ENCODE measurements at places on chromosomes 6 and 20.

DNA sequence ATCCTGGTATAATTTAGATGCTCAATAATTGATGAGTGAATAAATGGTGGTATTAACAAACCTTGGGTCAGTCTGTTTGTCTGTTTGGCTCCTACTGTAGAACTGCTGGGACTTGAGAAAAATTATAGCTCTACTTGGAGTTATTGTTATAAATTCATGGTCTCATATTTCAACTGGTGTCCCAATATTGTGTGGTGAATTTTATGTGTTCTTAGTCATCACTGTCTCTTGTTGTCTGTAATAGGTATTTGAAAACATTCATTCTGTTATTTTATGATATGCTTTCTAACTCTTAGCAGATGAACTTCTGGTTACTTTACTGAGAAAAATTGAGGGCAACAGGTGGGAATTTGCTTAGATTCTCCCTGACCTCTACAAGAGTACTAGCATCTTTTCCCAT is 221.4 kb downstream of the CDKAL1 start:
- DNase-seq, result no peak

GRCh38 chr6:97412511-97412910 is 129.5 kb upstream of the MMS22L start:
- DNase-seq, result no peak

DNA sequence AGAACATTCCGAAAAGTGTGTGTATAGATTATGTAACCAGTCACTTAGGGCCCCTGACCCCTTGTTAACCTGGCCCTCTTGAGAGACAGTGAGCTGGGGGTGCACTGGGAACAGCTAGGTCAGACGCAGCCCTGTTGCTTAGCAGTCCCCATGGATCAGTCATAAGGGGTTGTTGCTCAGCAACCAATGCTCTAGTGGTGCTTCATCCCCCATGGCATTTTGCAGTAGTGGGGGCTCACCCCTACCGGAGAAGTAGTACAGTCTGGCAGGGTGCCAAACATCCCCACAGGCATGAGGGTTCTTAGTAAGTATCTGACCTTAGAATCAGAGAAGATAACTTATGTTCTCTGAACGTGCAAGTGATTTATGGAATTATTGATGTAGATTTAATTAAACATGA is 12.3 kb downstream of the PKIB start:
- DNase-seq, result no peak

- DNase-seq, result no peak
Measured at GRCh38 chr6:35223396-35223795, 9.6 kb downstream of the SCUBE3 start.

- no peak for DNase-seq
Measured at GRCh38 chr6:82381278-82381677, 17.7 kb downstream of the TPBG start.

- no peak for DNase-seq
Measured at GRCh38 chr6:35037664-35038038, 103.5 kb downstream of the TCP11 start.

DNA sequence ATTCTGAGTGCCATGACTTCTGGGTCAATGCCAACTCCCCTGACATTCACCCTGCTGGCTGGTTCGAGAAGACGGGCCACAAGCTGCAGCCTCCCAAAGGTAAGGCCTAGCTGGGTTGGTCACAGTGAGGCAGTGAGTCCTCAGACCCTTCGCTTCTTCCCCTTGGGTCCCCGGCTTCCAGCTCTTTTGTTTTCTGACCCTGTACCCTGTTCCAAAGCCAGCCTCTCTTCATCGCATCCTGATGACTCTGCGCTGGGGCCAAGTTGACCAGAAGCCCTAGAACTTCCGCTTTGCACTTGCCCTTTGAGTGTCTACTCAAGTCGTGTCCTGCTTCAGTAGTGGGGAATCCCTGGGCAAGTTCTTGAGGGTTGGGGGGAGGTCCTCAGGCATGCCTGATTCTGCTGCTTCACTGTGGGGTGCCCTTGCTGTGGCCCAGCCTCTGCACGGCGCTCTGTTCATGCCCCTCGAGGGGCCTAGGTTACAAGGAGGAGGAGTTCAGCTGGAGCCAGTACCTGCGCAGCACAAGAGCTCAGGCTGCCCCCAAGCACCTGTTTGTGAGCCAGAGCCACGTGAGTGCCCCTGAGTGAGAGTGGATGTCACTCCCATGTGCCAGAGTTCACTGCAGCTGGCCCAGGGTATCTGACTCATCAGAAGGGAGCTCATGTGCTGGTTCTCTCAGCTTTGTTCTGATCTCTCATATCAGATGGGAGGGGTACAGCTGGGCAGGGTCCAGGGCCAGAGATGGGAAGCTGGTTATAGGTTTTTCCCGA is 23.0 kb downstream of the L3MBTL1 start:
- DNase-seq, result no peak

DNA sequence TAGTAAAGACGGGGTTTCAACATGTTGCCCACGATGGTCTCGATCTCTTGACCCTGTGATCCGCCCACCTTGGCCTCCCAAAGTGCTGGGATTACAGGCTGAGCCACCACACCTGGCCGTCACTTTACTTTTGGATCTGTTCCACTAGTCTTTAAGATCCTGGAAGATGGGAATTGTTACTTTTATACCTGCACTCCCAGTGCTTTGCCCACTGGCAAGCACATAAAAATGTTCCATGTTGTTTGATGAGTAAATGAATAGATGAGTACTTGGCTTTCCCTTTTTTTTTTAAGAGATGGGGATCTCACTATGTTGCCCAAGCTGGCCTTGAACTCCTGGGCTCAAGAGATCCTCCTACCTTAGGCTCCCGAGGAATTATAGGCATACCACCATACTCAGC is 84.8 kb upstream of the SASH1 start:
- no peak for DNase-seq

All from urinary bladder (tissue), 4 donors.